ENCODE measurements at places on chromosomes 6 and 20.
A peak's percentile ranks its signal among the peaks of the same experiment; 100 is the strongest.

DNA sequence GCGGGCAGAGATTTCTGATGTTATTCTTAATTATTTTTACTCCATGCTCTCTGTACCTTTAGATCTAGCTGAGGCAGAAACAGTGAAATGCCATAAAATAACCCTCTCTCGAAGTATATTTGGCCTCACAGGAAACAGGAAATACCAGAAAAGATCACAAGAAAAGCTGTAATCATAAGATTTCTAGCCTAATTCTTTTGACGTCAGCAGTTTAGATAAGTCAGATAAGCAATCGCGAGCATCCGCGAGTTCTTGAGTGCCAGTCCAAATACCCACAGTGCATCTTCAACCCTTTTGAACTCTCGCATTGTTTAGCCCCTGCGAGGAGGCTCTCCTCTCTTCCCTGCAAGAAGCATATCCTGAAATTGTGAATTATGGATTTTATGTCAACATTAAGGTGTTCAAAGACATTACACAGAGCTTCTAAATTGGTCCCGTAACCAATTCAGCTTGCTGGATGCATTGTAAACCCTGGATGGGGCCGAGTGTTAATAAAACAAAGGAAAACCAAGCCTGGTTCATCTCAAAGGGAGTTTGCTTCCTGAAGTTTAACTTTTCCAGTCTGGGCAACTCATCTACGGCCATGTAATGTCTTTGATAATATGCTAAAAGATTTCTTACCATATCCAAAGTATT lies 198.9 kb downstream of the MTFR2 start:
- DNase-seq = no peak

- no peak for DNase-seq
Observed at GRCh38 chr6:99014061-99014460, 66.3 kb upstream of the FBXL4 start.

GRCh38 chr20:43849496-43850186 lies 65.0 kb upstream of the TOX2 start:
- DNase-seq = peak; percentile 31

DNA sequence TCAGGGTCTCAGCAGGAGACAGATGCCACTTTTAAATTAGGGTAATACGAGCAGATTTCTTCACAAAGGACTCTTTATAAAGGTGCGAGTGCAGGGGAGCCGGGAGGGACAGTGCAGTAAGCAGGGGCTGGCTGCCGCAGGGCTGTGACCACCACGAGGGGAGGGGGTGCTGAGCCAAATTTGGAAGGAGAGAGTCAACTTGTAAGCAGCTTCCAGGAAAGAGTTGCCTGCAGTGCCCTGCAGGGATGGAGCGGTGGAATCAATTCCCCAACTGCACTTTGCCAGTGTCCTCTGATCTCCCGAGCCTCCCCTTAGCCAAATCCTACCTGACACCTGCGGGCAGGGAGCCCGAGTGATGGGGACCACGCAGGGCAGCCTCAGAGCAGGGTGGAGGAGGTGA lies 13.9 kb upstream of the CCDC167 start:
- DNase-seq = no peak

- DNase-seq = no peak
Observed at GRCh38 chr6:82908661-82909060, 157.0 kb downstream of the UBE3D start.
